Brain pericyte (primary cell): ENCODE measurements at places on chromosomes 3 and 15.

GRCh38 chr3:16337856-16338540 is 73.0 kb downstream of the OXNAD1 start:
- DNase-seq = no peak

- no peak for DNase-seq
Observed at GRCh38 chr3:178603735-178604134, 67.5 kb downstream of the KCNMB2 start.

DNA sequence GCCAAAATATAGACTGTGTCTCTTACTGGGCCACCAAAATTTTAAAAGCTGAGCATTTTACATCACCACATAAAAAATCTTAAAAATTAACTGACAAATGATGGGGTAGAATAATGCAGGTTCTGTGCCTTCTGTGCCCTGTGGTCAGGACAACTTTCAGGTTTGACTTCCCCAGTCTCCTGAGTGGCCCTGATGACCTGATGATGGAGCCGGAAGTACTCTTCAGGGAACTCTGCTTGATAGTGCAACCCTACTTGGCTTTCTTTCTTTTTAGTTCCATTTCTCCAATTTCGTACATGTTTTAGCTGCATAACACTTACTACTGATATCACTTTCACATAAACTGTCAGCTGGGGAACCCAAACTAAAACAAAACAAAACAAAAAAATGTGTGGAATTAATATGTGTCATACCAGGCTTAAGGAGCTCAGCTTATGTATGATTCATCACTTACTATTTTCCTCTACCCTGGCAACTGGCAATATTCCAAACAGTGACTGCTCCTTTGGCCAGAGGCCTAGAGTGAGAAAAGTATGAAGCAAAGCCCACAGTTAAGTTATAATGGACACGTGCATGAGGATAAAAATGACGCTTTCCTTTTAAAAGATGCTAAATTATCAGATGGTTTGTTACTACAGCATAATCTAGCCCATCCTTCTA is 194.3 kb downstream of the BCHE start:
- peak; percentile 86 for DNase-seq

GRCh38 chr15:101176625-101177024 is 75.2 kb downstream of the CHSY1 start:
- DNase-seq = no peak

GRCh38 chr15:60966746-60967145 is 262.4 kb downstream of the RORA start:
- DNase-seq = no peak

DNA sequence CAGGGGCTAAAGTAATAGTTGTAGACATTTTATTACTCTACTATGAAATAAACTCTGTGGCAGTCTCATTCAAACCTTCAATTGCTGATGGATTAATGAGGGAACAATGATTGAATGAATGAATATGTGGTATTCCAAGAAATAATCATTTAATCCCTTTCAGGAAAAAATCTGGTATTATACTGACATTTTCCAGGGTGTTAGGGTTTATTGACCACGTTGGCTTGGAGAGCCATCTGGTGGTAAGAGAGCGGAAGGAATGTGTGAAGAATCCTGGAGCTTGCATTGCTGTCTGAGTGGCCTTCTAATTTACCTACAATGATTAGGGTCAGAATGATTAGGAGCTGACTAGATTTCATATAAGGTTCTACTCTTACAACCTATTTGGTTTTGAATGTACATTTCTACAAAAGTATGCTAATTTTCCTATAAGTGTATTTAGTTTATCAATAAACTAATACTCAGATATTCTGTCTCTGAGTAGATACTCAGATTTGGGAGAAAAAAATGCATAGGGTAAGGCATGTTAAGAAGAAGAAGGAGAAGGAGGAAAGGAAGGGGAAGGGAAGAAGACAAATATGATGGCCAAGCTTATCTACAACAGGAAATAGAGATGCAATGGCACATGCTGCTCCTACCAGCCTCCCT is 249.9 kb downstream of the ROBO1 start:
- DNase-seq = no peak
